Lung (tissue), 17 donors: ENCODE measurements at places on chromosomes 4 and X.
A peak's percentile ranks its signal among the peaks of the same experiment; 100 is the strongest.

GRCh38 chr4:87946766-87947165 is 28.7 kb upstream of the SPP1 start:
- H3K27ac ChIP-seq, result no peak overlapping the region
- no peaks in the 10 kb centered on the region for H3K4me1 ChIP-seq
- no peak overlapping the region for H3K4me3 ChIP-seq
- DNase-seq, result no peak

- H3K4me1 ChIP-seq, result no peaks in the 10 kb centered on the region
- H3K27me3 ChIP-seq, result no peaks in the 10 kb centered on the region
- DNase-seq, result no peak
- H3K27ac ChIP-seq, result no peak overlapping the region
- no peak overlapping the region for H3K4me3 ChIP-seq
Measured at GRCh38 chr4:3253808-3254207, 4.8 kb downstream of the MSANTD1 start.

- no peak overlapping the region for H3K4me3 ChIP-seq
- no peaks in the 10 kb centered on the region for H3K36me3 ChIP-seq
- H3K4me1 ChIP-seq, result peaks cover 9% of the 10 kb centered on the region
- no peaks in the 10 kb centered on the region for H3K27me3 ChIP-seq
Measured at GRCh38 chr4:24195991-24196736, 306.3 kb upstream of the PPARGC1A start.

DNA sequence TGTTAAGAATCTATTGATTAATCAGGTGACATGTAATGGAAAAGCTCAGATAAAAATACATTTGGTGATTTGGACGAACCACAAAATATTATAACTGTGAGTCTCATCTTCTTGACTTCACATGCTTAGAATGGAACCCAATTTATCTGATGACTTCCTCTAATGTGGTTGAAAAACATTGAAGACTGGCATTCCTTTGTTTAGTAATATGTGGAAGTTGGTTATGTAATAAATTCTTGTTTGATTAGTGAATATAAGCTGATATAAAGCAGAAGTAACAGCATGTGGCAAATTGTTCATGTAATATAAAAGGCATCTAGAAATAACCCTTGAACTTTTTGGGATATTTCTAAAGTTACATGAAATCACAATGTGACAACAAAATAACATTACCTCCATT is 9.7 kb downstream of the GIMD1 start:
- H3K4me1 ChIP-seq, result no peaks in the 10 kb centered on the region
- H3K4me3 ChIP-seq, result no peak overlapping the region

- no peaks in the 10 kb centered on the region for H3K27me3 ChIP-seq
- no peak overlapping the region for H3K27ac ChIP-seq
- no peak for DNase-seq
Measured at GRCh38 chr4:158189422-158189821, 16.6 kb upstream of the GASK1B start.

- H3K4me1 ChIP-seq, result no peaks in the 10 kb centered on the region
- H3K27me3 ChIP-seq, result no peaks in the 10 kb centered on the region
- H3K27ac ChIP-seq, result peak overlapping the region; percentile 53
- DNase-seq, result no peak
- H3K4me3 ChIP-seq, result peak overlapping the region; percentile 54
- no peaks in the 10 kb centered on the region for H3K36me3 ChIP-seq
Measured at GRCh38 chrX:150983521-150984168, 510 bp downstream of the HMGB3 start.
